ENCODE measurements at places on chromosomes 16 and 17.
A peak's percentile ranks its signal among the peaks of the same experiment; 100 is the strongest.

DNA sequence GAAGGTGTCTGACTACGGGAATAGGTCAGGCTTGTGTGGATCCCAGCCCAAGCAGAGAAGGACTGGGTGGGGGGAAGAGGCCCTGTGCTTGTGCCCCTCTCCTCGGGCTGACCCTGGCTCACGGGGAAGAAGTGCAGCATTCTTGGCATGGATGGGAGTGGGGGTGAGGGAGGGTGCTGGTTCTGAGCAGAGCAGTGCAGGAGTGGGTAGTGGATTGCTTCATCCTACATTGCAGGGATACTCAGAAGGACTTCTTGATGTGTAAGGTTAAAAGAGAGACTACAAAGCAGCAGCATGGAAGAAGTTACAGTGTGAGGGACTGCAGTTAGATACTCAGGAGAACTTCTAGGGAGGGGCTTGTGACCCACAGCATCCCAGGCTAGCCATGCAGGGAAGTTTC lies 2.1 kb downstream of the ARHGAP23 start:
- no peak for DNase-seq

GRCh38 chr16:26649381-26650045 lies 417.2 kb upstream of the C16orf82 start:
- no peak for DNase-seq

- no peak for DNase-seq
Observed at GRCh38 chr17:68853036-68853435, 102.2 kb downstream of the ABCA8 start.

DNA sequence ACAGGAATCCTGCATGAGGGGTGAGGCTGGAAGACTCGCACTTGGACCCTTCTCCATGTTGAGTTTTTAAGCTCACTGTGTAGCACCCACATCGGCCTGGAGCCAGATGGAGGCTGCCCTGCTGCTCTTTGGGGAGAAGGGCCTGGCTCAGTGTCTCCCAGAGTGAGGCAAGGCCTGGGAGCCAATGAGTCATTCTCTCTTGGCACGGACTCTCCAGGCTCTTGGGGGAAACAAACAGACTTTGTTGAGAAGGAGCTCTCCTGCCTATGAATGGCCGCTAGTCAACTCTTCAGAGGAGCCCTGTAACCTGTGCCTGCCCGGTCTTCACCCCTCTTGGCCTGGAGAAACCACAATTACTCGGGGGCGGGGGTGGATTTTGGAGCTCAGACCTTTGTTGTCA lies 50.8 kb upstream of the MAF start:
- DNase-seq: no peak

GRCh38 chr16:3182608-3183444 lies 5.2 kb upstream of the OR1F1 start:
- DNase-seq: peak; percentile 25

DNA sequence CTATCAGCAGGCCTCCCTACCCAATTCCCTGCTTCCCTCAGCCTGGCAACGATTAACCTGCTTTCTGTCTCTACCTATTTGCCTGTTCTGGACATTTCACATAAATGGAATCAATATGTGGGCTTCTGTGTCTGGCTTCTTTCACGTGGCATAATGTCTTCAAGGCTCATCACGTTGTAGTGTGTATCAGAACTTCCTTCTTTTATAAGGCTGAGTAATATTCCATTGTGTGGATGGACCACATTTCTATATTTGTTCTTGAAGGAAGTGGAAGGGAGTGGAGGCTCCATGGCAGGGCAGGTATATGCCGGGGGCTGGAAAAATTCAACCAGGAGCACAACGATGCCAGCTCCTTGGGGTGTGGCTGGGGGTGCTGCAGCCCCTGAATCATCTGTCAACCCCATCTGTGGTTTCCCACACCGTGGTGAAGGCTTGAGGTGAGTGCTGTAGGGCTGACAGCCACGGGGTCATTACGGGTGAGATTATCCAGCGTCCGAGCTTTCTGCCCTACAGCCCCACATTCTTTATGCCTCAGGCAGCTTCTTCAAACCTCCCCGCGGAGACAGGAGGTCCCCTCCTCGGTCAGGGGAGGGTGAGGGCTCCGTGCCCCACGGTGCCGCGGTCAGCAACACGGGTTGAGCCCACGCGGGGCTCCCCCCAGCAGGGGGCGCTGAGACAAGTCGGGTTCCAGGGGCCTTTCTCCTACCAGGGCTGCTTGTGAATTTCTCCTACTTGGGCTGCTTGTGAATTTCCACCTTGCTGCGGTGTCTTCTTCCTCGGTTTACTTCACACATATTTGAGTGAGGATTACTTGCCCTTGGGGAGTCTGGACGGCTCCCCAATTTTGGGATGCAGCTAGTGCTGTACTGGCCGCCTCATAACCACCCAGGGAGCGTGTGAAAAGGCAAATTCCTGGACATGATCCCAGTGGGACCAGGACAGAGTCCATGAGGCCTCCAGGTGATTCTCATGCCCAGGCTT lies 18.3 kb upstream of the WFIKKN2 start:
- DNase-seq: peak; percentile 62

DNA sequence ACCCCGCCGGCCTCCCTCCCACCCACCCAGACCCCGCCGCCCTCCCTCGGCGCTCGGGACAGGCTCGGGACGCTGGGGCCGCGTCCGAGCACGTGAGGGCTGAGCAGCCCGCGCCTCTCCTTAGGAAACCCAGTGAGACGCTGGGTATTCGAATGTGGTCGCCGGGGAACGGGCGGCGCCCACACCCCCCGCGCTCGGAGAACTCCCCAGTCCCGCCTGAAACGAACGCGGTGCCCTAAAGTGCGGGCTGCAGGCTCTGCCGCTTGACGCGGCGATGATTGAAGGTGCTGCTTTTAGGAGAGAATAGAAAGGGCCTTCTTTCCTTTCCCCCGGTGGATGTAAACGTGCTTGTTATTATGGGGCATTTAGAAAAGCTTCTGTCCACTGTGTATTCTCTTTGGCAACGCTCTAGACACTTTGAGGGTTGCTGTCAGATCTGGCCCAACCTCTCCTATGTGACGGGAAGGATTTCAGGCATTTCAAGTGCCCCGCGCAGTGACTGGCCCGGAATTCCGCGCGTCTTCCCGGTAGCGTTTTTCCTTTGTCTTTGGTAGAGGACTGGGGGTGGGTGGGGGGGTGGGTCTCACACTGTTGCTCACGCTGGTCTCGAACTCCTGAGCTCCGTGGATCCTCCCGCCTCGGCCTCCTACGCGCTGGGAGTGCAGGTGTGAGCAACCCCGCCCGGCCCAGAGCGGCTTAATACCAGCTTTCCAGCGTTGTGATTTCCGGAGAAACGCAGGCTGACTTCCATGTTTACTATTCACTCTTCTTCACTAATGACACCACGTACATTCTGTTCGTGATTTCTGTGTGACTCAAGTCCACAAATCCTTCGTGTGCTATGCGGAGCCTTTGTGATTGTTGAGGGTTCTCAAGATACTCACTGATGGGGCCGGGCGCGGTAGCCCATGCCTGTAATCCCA lies 21.8 kb upstream of the FOXK2 start:
- DNase-seq: peak; percentile 27

DNA sequence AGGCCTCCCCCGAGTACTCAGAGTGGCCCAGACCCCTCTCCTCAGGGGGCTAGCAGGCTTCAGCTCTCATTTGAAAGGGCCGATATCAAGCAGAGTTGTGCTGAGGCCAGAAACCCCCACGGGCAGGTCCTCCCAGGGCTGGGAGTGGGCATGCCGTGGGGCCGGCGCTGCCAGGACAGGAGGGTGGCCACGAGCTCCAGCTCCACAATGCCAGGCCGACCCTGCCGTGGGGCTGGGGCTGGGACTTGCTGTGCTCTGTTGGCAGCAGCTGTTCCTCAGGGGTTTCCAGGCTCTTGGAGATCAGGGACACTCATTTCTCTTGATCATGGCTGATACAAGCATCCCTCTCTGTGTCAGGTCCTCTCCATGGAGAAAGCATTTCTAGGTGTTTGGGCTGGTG lies 3.2 kb upstream of the NPB start:
- DNase-seq: no peak

- no peak for DNase-seq
Observed at GRCh38 chr16:85485379-85485778, 127.7 kb upstream of the GSE1 start.

DNA sequence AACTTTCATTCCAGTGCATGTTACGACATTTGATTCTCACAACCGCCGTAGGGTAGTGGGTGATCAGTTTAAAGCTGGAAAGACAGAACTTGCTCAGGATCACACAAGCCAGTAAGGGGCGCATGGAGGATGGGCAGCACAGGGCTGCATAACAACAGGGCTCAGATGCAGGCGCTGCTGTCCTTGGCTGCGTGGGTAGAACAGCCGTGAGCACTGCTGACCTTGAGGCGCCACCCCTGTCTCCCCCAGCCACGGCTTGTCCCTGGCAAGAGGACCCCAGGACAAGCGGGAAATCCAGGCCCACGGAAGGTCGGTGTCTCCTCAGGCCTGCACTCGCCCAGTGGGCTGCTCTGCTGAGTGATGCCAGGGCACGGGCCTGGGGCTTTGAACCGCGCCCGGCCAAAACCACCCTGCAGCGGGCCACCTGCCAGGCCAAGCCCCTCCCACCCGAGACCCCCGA lies 84.7 kb downstream of the LMF1 start:
- no peak for DNase-seq

DNA sequence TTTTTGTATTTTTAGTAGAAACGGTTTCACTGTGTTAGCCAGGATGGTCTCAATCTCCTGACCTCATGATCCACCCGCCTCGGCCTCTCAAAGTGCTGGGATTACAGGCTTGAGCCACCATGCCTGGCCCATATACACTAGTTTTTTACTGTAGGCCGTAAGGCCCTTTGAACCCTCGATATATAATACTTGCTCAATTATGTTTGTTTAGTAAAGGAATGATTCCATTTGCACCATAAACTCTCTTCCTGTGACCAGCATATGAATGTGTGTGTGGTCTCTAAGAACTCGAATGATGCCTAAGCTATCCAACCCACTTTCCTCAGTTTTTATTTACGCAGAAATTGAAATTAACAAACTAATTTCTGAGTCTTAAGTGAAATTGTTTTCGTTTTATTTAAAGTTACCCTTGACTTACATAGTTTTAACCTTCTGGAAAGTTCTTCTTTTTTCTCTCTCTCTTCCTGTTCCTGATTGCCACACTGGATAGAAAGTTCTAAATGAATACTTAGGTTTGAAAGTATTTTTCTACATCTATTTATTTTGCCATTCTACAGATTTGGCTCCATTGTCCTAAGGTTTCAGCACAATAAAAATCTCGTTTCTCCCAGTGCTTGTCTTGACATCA lies 37.9 kb downstream of the PIGL start:
- no peak for DNase-seq

- DNase-seq: no peak
Observed at GRCh38 chr16:18811925-18812324, 10.6 kb upstream of the ARL6IP1 start.
